Femur (tissue), 1 donor: ENCODE measurements at places on chromosomes 7 and 10.

GRCh38 chr7:111030336-111030735 lies 60.6 kb upstream of the LRRN3 start:
- no peak for DNase-seq

- no peak for DNase-seq
These were observed 78.8 kb downstream of the PROSER2 start for GRCh38 chr10:11901833-11902475.

GRCh38 chr10:100315615-100316014 lies 14.4 kb downstream of the PKD2L1 start:
- DNase-seq, result no peak

- DNase-seq, result no peak
These were observed 16.5 kb downstream of the GATA3 start for GRCh38 chr10:8071006-8071405.

GRCh38 chr7:22566592-22566991 lies 66.6 kb upstream of the STEAP1B start:
- DNase-seq, result no peak

GRCh38 chr10:78470267-78471103 lies 436.8 kb downstream of the RPS24 start:
- no peak for DNase-seq

GRCh38 chr7:54545241-54545563 lies 3.0 kb downstream of the VSTM2A start:
- no peak for DNase-seq

DNA sequence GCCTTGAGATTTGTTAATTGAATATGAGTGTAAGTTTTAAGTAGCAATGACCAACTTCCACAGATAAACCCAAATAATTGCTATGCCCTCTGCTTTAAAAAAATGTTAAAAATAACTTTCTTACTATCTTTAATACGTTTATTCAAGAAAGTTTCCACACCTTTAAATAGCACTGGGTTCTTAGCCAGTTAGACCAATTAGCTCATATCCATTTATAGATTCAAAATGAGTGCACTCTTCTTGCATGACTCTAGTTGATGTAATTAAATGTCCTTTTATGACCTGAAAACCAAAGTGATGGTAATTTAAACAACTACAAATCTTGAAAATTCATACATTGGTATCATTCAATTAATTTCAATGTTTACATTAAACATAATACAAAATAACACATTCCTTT lies 50.8 kb upstream of the CACNA2D1 start:
- DNase-seq, result no peak

GRCh38 chr7:27144781-27145164 lies 1.3 kb upstream of the HOXA5 start:
- peak; percentile 29 for DNase-seq

DNA sequence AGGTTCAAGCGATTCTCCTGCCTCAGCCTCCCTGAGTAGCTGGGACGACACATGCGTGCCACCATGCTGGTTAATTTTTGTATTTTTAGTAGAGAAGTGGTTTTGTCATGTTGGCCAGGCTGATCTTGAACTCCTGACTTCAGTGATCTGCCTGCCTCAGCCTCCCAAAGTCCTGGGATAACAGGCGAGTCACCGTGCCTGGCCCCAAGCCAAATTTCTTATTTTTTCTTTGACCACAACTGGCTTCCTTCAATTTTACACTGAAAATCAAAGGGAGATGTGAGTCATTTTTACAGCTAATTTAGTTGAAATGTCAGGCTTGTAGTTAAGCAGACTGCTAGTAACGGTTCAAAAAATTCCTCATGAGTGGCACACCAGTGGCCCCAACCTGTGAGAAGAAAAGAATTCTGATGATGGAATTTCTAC lies 7.8 kb downstream of the RNF216 start:
- no peak for DNase-seq

- no peak for DNase-seq
These were observed 58.5 kb downstream of the TRUB1 start for GRCh38 chr10:114996542-114996941.

DNA sequence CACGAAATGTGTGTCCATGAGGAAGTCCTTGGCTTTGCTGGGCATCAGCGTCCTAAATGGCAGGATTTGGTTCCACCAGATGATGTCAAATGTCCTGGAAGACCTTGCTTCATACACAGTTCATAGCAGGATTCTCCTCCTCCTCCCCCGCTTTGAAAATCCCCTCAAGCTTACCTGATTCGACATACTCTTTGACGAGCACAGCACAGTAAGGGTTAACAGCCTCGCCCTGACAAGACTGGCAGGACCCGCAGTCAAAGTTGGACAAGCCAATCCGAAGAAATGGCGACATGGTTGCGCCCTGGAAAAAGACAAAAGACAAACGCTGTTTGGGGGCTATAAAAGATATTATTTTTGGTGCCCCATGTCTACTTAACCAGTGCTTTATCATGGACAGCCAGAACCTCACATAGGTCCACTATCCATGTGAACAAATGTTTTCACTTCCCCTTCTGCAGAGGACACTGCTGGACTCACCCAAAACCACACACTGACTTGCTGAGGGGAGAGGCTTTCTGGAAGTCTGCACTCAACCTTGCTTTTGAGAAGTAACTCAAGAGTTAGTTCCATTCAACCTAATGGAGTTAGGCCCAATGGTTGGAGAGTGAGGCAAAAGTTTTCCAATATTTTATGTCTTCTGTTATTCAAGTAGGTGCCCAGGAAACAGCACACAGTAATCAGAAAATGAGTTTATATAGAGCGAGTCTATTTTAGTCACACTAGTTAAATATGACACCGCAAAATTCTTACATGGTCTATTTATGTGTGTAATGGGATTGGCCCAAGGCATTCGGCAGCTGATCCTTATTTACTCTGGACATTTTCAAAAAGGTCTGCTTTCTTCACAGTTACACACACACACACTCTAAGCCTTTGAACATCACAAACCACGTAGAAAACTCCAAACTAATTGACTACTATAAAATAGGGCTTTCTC lies 65.0 kb downstream of the PRKCQ start:
- DNase-seq, result no peak

- no peak for DNase-seq
These were observed 5.0 kb downstream of the ECHS1 start for GRCh38 chr10:133368153-133368552.

- no peak for DNase-seq
These were observed 50.4 kb upstream of the PTPRN2 start for GRCh38 chr7:158638001-158638400.

DNA sequence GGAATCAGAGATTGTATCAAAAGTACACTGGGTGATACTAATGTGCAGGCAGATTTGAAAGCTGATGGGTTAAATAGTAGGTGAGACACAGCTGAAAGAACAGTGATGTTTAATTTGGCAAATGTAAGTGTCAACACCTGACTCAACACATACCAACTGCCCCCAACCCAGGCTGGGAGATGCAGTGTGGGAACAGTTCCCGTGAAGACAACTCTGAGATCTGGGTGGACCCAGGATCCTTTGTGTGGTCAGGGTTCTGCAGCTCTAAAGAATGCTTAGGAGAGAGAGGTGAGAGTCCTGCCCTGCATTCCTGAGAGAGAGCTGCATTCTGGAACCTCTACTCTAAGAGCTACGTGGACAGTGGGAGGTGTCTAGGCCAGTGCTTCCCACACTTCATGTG lies 479.7 kb downstream of the RPS24 start:
- DNase-seq, result no peak

DNA sequence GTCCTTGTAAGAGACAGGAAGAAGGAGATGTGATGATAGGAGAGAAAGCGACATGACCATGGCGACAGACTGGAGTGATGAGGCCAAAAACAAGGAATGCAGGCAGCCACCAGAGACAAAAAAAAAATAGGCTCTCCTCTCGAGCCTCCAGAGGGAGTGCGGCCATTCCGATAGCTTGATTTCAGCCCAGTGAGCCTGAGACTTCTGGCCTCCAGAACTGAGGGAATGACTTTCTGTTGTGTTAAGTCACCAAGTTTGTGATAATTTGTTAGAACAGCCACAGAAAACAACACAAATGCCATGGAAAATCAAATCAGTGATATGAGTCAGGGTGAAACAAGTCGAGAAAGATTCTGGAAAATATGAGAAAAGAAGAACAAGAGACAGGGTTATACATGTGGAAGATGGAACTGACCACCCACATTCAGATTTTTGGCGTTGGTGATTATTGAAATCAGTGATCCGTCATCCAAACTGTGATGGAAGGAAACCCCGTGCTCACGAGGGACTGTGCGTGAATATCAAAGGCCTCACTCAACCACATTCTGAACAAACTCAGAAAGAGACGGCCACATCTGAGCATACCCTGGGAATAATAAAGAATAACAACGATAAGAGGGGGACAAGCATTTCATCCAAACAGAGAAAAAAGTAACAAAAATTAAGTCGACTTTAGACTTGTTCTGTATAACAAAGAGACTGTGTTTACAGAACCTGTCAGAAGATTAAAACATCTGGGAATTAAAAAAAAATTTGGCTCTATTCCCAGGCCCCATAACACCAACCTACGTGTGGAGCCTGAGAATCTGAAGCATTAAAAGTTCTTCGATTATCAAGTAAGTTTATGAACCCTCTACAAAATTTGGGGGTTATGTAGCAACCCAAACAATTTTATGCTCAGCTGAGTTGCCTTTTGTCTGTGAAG lies 72.1 kb downstream of the EEPD1 start:
- no peak for DNase-seq

DNA sequence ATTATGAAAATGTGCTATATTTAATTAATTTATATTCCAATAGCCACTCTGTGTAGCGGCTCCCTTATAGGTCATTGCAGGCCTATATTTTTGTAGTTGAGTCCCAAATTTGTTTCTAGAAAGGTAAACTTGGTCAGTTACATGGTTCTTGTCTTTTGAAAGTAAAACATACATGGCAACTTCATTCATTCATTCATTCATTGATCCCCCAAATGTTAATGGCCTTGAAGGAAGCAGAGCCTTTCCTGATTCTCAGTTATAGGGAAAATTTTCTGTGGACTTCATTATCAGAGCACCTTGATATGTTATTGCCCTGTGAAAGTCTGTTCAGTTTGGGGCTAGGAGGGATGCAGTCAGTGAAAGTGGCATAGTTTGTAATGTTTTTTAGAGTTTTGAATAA lies 2.9 kb downstream of the BLVRA start:
- no peak for DNase-seq

DNA sequence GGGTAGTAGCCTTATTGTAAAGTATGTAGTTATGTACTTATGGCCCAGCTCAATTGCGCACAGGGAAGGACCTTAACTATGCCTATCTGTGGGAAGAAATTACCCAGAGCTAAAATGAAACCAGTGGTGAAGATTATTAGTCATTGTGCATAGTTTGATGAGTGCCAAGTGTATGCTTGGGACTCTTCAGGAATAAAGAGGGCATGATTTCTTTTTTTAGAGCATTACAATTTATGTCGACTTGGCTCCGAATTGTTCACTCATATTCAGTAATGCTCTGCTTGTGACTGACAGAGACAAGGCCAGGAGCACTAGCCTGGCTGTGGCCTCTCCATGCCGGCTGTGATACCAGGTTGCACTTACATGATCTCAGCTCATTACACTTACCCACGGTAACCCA lies 269.5 kb downstream of the TRIL start:
- DNase-seq, result no peak

DNA sequence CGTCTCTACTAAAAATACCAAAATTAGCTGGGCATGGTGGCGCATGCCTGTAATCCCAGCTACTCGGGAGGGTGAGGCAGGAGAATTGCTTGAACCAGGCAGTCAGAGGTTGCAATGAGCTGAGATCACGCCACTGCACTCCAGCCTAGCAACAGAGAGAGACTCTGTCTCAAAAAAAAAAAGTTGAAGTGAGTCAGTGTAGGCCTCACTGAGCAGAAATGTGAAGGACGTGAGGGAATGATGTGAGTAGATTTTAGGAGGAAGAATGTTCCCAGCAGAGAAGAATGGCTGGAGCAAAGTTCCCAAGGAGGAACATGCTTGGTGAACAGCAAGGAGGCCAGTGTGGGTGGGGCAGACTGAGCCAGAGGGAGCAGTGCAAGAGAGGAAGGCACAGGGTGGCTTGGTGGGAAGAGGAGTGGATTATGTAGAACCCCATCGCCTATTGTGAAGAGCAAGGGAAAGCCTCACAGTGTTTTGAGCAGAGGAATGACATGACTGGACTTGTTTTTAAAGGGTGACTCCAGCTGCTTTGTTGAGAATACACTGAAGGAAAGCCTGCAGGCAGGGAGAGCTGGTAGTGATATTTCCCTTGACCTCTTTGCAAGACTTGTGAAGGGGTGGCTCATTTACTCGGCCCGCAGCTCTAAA lies 708.7 kb downstream of the SUGCT start:
- DNase-seq, result no peak

- no peak for DNase-seq
These were observed 71.4 kb downstream of the AHR start for GRCh38 chr7:17369691-17370426.

DNA sequence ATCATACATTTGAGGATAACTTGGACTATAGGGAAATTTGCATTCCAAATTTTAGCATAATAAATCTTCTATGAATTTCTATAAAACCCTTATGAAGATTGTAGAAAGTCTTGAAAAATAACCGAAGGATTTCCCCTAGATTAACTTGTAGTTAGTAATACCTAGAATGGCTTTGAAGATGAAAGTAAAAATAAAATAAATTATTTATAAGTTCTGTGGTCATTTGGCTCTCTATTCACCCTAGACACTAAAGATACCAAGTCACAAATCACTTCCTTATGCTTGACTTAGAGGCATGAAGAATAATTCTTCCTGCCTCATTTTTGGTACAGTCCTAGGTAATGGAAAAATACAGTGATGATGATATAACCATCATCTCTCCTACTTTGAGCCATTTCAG lies 79.3 kb downstream of the CSTF2T start:
- no peak for DNase-seq

DNA sequence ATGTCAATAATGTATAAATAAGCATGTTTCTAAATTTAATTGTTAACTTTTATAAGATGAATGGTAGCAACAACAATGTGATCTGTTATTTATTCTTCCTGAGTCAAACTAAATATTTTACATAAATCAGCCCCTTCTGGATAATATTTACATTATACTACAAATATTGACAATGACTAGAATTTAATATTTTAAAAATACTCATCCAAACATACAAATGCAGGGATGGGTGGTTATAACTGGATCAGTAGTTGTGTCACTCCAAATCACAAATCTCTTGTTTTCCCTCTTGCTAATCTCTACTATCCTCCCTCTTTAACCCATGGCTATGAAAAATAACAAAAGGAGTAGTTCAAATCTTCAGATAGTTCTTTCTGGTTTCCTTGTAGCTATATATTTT lies 407.0 kb downstream of the HTR7 start:
- DNase-seq, result no peak
